ENCODE measurements at places on chromosomes 2 and 18.

GRCh38 chr2:207161247-207162123 lies 4.3 kb downstream of the KLF7 start:
- no peak for DNase-seq

DNA sequence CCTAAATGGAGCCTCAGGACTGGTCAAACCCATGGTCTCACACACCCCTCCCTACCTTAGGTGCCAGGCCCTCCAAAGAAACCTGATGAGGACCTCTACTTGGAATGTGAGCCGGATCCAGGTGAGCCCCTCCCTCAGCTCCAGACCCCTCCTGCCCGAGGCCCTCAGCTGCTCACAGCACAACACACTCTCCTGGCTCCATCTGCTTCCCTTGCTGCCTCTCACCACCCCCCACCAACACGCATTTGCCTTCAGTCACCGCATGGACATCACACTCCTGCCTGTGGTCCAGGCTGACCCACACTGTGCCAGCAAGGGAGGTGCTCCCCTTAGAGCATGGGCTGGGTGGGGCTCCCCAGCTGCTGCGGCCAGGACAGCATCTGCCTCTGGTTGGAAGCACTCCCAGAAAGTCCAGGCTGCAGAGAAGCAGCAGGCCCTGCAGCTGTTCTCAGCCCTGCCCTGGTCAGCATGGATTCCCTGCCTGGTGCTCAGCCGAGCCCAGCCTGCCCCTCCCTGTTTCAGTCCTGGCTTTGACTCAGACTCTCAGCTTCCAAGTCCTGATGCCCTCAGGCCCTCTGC lies 15.1 kb downstream of the SH2D6 start:
- DNase-seq = peak; percentile 82

GRCh38 chr2:51013079-51013932 lies 18.6 kb downstream of the NRXN1 start:
- no peak for DNase-seq

- DNase-seq = no peak
Measured at GRCh38 chr2:30527411-30527810, 80.4 kb downstream of the LCLAT1 start.

- DNase-seq = no peak
Measured at GRCh38 chr2:164568317-164568716, 53.0 kb downstream of the GRB14 start.

- no peak for DNase-seq
Measured at GRCh38 chr2:186100636-186101035, 362.0 kb downstream of the FSIP2 start.

DNA sequence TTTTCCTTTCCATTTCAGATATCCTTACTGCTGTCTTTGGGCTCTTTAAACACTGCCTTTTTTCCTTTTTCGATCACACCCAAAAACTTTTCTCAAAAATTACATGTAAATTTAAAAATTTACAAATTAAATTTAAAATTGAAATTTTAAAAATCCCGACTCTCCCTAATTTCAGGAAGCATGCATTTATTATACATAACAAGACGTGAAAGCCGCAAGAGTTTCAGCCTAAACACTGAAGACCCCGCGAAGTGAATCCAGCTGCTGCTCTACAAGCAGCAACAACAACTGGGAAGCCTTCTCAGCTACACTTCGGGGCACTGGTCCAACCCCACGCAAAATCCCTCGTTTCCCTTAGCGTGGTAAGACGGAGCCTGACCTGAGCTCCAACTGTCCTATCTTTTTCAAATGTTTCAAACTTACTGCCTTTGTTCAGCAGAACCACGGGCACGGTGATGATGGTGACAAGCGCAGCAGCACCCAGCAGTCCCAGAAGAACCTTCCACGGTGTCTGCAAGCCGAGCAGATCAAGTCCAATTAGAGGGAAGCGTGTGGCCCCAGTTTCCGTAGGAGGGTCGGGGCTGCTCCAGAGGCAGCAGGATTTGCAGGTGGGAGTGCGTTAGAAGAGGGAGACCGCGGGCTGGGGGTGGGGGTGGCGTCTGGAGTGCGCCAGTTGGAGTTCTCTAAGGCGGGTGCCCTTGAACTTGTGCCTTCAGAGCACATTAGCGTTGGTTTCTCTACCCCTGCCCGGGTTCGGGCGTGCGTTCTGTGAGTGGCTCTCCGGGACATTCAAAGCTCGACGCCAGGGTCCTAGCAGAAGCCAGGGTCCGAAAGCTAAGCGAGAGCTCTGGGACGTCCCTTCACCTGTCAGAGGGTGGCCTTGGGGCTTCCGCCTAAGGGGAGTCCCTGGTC lies 783 bp downstream of the DPP4 start:
- peak; percentile 15 for DNase-seq

- no peak for DNase-seq
Measured at GRCh38 chr2:177169810-177170514, 42.6 kb upstream of the HNRNPA3 start.

- no peak for DNase-seq
Measured at GRCh38 chr2:237731663-237732062, 66.9 kb upstream of the RBM44 start.

DNA sequence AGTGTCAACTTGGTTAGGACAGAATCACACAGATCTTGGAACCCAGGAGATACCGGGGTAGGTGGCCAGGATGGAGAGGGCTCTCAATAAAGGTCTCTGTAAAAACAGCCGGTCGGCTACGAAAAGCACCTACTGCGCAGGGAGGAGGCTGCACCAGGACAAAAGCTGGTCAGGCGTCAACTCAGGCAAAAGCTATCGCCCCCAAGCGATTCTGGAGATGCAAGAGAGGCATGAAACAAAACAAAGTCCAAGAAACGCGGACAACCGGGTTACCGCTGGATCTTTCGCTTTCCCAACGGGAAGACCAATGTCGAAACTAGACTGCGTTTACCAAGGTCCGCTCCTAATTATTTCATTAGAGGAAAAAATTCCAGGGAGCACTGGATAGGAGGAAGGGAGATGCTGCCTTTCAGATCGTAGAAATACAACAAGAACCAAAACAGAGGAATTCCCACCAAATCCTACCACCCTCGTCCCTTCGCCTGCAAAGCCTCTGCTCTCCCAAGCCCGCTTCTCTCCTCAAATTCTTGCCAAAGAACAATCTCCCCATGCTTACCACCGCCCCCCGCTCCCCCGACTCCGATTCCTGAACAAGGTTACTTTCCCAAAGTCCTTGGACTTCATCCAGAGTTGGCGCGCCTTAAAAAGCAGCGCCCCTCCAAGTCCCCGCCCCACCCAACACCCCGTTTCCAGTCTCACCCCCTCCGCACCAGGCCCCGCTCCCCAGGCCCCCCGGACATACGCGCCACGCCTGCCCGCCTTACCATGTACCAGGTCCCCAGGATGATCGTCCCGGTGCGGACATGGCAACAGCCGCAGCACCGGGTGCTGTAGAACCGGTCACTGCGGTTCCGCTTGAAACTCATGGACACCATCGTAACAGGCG lies 539 bp downstream of the LAPTM4A start:
- peak; percentile 61 for DNase-seq

DNA sequence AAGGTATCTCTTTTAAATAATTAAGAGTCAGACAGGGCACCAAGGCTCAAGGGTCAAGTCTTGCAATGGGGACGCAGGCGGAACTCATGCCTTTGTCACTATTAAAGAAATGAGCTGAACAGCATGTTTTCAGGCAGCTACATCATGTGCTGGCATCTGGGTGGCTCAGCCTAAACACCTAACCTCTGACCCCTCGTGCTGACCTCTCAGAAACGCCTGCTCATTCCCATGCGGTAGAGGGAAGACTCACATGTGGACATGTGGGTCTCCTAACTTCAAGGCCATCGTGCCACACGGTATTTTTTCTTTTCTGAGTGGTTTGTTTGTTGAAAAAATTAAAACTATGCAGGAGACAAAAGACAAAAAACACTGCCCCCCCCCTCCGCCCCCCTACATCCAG lies 31.3 kb downstream of the CYP27C1 start:
- no peak for DNase-seq

- no peak for DNase-seq
Measured at GRCh38 chr2:205989271-205990071, 96.5 kb downstream of the INO80D start.

DNA sequence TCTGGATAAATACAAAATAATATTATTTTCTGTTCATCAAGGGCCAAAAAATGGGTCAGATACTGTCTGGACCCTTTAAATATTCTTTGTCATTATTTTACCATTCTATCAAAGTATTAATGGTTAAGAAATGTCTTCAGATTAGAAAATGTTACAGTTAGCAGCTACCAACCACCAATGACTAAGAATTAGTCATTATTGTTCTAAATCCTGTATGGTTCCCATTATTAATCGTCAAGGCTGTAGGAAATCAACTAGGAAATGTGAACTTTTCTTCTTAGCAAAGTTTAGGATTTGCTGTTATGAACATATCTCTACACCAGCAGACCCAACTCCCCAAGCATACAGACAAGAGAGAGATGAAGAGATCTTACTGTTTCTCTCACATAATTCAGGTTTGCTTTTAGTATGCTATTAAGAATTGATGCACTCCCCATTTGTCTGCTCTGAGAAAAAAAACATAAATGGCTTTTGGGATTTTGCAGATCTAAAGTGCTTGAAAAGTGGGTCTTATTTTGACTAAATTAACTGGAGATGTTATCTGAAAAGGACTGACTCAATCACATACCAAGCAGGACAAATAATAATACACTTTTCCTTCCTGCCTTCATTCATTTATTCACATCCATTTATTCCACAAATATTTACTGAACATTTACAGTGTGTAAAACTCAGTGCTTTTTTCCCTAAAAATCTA lies 147.7 kb downstream of the PPP1R1C start:
- DNase-seq = no peak

DNA sequence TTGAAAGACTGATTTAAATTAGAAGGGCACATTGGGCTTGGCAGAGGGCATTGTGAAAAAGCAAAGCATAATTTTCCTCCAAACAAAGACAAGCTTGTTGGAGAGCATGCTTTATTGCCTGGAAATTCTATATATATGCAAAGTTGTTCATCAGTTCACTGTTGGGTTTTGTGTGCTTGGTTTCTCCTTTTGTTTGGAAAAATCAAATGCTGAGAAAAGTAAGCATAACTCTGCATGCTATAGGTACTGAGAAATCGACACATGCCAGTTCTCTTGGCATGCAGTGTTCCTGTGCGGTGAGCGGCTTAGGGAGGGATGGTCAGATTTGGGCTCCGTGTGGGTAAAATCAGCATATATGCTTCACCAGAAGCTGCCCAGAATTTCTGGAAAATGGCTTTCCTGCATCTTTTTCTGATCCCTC lies 161.0 kb downstream of the RAPGEF4 start:
- DNase-seq = no peak

- DNase-seq = no peak
Measured at GRCh38 chr2:104213758-104214157, 640.2 kb upstream of the POU3F3 start.

DNA sequence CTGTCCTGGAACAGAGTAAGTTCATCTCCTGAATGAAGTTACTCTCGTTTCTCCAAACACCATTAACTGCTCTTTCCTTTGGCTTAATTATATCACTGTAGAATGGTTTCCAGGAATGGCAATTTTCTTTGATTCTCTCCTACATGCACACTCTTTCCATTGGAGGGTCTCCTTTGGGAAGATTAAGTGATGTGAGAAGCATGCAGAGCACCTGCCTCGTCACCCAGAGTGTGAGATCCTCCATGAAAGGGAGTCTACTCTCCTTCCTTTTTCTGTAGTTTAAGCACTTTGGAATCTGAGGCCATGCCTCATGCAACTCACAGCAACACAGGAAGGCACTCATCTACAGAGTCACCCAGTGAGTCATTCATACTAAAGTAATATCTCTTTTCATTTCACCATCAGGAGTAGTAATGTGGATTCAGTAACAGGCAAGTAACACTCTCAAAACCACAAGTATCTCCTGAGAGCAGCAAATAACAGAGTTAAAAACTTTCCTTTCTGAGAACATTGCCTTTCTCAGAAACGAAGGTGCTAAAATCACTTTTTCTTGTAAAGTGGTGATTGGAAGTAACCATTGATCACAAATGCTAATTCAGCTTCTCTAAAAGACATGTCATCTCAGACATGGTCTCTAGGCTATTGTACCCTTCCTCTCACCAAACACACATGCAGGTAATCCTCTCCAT lies 52.8 kb upstream of the IL1RL1 start:
- DNase-seq = no peak

- DNase-seq = no peak
Measured at GRCh38 chr2:195842932-195843331, 185.9 kb downstream of the SLC39A10 start.

DNA sequence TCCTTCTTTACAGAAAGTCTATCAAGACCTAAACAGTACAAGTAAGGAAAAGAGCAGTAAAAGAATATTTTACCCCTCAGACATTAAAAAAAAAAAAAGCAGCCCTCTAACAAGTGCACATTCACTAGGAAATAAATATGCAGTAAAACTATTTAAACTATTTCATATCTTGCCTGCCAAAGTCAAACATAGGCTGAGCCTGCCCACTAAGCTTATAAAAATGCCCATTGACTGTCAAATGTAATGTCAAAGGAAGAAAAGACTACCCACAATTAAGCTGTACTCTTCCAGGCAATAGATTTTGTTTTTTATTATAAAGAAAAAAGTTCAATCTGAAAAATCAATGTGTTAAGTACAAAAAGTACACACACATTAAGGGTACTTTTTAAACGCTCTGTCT lies 11.8 kb downstream of the ALS2 start:
- no peak for DNase-seq

DNA sequence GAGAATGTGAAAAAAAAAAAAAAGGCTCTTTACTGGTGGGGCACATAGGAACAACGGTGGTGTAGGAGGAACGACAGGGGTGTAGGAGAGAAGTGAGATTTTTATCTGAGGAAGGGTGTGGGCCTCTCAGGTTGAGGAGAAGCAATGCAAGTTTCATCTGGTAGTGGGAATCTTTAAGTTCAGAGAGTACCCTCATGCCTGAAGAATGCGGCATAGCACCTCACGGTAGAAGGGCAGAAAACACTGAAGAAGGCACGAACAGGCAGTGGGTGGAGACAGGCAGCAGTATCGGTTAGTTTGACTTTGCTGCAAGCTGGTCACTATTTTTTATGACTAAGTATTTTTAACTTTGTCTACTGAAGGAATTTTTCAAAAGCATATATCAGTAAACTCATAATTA lies 52.2 kb upstream of the TSPYL6 start:
- no peak for DNase-seq

GRCh38 chr2:169363560-169364150 lies 1.3 kb upstream of the LRP2 start:
- DNase-seq = no peak

DNA sequence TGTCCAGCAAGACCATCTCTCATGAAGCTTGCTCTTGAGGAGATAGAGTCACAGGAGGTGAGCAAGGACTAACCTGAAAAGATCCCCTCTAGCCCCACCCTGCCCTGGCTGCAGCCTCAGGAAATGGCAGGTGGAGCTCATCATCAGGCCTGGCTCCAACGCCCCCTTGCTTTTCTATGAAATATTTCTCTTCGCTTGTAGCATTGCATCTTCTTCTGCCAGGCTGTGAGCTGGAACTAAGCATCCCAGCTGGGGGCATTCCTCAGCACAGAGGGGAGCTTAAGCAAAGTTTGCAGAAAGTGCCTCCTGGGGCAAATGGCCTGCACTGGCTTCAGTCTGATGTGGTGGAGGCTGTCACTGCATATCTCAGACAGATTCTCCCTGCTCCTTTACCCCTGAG lies 90.1 kb upstream of the LGALSL start:
- no peak for DNase-seq

DNA sequence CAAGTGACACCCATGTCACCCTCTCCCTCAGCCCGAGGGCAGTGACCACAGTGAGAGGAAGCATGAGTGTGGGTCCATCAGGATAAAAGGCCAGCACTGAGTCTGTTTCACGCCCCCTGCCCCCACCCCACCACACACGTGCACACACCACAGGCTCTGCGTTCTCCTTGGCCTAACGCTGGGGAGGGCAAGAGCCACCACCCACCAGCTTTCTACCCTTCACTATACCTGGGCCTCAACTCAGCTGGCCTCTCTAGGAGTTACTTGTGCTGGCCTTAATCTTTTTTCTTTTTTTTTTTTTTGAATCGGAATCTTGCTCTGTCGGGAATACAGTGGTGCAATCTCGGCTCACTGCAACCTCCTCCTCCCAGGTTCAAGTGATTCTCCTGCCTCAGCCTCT lies 140.5 kb downstream of the ZFP36L2 start:
- DNase-seq = no peak
